ENCODE measurements at places on chromosomes 1 and 21. TPM values are rescaled to one million over a fixed set of nuclear protein-coding genes. Genes with fewer than 3 reads are reported as not detected.

The MNDA gene
- total RNA-seq = not detected

The ASCL5 gene
- not detected for total RNA-seq

The TNFRSF9 gene
- 0.14 TPM for total RNA-seq

The ACOT7 gene
- total RNA-seq = 25.4 TPM

The AUNIP gene
- 0.28 TPM for total RNA-seq

The KRTAP19-6 gene
- not detected for total RNA-seq

The HES3 gene
- not detected for total RNA-seq

The AQP10 gene
- total RNA-seq = not detected

Measured in smooth muscle cell of bladder (primary cell).